NCI-H1092 (cell line): ENCODE measurements at places on chromosomes 12 and 14.

DNA sequence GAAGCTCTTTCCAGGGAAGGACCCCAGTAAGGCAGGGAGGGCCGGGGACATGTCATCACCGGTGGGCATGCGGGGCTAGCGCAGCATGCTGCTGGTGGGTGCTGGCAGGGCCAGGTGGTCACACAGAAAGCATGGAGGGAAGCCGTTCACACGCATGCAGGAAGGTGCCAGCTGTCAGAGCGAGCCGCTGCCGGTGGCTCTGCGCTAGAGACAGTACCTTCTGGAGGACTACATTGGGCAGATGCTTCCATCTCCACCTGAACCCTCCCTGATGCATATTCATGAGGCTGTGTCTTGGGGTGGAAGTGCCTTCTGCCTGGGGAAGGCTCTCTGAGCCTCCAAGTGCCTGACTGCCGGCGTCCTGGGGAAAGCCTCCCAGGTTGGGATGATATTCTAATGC lies 203.8 kb downstream of the CALM1 start:
- DNase-seq: no peak

GRCh38 chr12:48356041-48356768 lies 5.5 kb upstream of the ZNF641 start:
- DNase-seq: no peak

DNA sequence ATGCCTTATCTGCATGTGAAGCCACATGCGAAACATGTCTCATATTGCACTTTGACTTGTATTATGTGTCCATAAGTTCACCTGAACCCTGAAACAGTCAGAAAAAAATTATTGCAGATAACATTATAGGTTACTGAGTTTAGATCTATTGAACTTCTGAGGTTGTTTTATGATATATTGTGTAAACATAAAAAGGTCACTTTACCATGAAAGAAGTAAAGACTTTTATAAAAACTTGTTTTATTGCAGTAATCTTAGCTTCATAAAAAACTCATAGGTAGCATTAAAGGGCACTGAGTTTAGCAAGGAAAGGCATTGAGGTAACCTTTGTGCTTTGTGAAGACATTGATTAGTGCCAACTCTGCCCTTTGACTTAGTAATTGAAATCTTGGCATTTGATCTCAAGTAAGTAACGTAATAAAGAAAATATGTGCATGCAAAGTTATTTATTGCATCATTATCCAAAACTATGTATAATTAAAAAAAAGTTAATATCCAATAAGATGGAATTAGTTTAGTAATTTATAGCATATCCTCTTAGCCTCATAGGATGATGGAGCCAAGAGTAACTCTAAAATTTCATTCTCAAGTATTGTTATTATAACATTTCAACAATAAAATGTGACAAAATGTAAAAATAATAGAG lies 313.3 kb upstream of the ATP2B1 start:
- DNase-seq: no peak

GRCh38 chr12:52903285-52903854 lies 1.5 kb downstream of the KRT8 start:
- DNase-seq: peak; percentile 70

- DNase-seq: no peak
These were observed 79.5 kb downstream of the PIK3C2G start for GRCh38 chr12:18340786-18341185.

GRCh38 chr14:38056270-38056669 lies 151.4 kb upstream of the SSTR1 start:
- no peak for DNase-seq

- no peak for DNase-seq
These were observed 98.6 kb downstream of the CACNA1C start for GRCh38 chr12:2151391-2151790.

DNA sequence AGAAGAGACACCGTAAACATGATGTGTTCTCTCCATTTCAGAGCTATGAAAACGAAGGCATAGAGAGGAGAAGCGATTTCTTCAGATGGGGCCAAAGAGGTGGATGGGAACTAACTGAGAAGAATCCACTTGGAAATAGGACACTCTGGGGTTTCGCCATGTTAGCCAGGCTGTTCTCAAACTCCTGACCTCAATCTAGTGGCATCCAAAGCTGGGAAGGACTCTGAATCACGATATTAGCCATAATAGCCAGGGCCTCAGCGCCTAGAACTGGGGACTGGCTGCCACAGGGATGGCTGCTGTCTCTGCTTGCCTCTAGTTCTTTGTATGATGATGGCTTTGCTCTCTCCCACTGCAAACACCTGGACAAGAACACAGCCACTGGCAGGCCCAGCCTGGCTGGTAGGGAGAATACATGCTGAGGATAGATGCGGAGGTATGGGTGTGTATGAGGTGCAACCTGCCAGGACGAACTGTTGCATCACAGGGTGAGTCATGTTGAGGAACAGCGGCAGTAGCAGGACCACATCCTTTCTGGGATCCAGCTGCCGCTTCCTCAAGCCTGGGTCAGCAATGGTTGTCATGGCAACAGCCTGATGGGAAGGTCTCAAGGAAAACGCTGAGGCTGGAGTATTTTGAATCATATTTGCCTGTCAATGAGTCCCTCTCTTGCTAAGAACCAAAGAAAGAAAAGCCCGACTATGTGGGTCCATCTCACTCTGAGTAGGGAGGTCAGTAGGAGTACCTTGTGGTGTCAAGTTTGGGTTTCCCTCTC lies 31.1 kb downstream of the CCDC177 start:
- no peak for DNase-seq

DNA sequence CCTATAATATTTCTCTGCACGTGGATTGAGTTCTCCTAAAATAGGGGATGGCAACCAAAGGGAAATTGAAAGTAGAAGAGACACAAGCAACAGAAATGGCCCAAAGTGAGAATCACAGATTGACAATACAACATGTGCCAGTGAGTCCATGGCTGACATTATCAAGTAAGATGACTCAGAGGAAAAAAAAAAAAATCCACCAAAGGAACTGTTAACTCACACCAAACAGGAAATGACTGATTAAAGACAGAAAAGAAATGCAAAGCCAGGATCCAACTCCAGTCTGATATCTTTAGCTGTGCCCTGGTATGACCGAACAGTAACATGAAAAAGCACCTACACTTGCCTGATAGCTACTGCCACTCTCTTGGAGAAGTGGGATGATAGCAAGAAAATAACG lies 485.0 kb downstream of the PRKD1 start:
- DNase-seq: no peak

GRCh38 chr12:117321572-117321971 lies 39.9 kb downstream of the NOS1 start:
- DNase-seq: no peak

DNA sequence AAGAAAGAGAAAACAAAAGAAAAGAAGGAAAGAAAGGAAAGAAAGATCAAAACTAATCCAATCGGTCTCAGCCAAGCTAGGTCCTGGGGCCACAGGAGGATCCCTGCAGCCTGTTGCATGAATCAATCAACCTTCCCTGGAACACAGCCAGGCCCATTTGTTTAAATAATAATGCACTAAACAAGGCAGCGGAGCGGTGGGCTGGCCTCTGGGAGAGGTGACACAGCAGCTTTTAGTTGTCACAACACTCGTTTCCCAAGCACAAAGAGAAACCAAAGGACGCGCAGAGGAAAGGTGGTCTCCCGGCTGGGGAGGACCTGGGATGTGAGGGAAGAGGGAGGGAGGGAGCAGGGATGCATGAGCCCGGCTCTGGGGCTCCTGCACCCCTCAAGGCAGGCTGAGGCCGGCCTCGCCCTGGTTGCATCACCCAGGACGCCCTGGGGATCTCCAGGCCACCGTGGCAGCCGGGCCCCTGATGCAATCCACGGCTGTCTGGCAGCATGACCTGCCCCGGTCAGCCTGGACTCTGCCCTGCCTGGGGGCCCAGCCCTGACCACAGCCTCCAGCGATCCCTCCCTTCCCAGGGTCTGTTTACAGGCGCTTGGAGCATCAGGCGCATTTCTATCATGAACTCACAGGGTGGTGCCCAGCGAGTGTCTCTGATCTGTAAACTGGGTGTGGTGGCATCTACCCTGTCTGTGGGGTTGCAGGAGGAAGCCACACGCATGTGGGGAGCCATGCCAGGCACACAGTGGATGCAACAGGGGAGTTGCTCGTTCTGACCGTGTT lies 32.5 kb downstream of the MMP17 start:
- peak; percentile 11 for DNase-seq

DNA sequence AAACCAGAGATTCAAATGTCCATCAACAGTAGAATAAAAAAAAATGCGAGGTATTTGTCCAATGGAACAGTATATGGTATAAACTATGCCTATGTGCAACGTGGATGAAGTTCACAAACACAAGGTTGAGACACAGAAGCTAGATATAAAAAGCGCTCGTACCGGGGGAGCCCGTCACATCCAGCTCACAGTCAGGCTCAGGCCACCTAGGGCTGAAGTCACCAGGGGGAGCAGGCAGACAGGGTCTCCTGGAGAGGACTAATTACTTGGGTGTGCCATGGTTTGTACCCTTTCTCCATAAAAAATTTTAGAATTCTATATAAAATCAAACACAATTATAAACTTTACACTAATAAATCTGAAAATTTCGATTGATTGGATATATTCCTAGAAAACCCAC lies 13.6 kb downstream of the AHNAK2 start:
- no peak for DNase-seq

GRCh38 chr14:74504874-74505720 lies 11.5 kb downstream of the ISCA2 start:
- no peak for DNase-seq

GRCh38 chr12:119835068-119835467 lies 42.1 kb downstream of the CIT start:
- no peak for DNase-seq

GRCh38 chr12:54413284-54414190 lies 5.5 kb downstream of the ITGA5 start:
- no peak for DNase-seq

GRCh38 chr12:93500667-93501066 lies 33.4 kb downstream of the MRPL42 start:
- DNase-seq: no peak

DNA sequence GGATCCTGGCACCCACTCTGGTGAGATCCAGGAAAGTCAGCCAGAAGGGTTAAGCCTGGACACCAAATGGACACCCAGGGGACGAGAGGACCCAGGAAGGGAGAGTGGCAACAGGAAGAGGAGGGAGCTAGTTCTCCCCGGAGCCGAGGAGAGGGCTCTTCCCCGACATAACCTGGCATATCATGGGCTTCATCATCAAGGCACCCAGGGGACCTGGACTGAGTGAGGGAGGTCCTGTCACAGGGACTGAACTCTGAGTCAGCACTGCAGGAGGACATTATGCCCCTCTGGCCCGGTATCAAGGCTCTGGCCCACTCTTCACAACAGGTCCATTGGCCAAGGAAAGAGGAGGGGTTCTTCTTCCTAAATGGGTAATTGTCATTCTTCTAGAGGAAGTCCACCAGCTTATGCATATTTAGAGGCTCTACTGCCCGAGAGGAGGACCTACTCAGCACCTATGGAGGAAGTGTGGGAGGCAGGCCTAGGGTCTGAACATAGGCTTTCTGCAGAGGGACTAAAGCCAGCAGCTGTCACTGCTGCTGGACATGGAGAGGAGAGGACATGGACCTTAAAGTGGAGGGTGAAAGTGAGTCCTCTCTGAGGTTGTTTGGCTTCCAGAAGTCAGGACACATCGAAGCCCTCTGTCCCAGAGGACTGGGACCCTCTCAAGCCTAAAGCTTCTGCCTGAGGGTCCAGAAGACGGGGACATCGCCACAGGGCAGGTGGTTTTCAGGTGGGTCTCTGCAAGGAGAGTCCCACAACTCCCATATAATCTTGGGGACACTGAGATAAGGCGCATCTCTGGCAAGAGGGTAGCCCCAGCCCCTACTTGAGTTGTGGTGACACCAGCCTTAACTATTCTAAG lies 18.6 kb downstream of the ISCA2 start:
- no peak for DNase-seq

GRCh38 chr14:73491256-73492042 lies 716 bp downstream of the RIOX1 start:
- peak; percentile 30 for DNase-seq

DNA sequence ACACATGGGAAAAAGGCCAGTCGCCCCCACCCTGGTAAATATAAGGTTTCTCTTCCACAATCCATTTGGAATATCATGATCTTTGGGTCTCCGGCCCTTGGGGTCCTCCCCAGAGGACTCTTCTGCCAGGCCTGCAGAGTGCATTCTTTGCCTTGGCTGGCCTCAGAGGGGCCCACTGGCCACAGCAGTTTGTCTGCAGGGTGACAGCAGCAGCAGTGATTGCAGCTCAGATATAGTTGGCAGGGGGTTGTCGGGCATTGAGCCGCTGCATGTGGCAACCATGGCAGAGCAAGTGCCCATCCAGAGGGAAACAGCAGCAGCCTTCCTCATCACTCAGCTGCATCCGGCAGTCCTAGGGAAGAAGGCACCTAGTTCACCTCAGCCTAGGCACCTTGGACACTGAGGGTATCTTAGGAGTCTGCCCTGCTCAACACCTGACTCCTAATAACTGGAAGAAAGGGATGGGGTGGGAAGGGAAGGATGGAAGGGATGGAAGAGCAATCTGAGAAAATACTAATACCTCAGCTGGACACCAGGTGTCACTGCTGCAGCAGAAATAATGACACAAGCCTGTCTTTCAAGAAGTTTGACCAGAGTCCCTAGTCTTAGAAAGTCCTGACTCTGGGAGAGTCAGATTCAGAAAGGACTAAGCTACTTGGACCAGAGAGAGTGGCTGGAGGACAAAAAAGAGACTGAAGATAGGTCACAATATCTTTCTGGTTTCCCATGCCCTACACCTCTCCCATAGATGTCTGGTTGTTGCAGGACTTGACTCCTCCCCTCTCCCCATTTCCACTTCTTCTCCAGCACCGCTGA lies 8.9 kb downstream of the AJUBA start:
- no peak for DNase-seq

DNA sequence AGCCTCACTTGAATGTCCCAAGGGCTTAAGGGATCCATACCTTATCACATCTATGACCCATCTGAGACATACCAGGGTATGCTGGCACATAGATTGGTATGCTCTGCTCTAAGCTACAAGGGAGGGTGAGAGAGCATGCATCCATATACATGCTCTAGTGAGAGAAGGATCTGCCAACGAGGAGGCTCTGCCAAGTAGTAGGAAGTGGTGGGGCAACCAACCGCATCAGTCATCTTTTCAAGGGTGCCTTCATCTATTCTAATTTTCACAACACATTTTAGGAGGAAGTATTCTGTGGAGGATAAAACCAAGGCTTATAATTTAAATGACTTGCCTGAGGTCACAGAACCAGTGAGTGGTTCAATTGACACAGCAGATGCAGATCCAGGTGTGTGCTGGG lies 6.6 kb upstream of the PPM1A start:
- no peak for DNase-seq

DNA sequence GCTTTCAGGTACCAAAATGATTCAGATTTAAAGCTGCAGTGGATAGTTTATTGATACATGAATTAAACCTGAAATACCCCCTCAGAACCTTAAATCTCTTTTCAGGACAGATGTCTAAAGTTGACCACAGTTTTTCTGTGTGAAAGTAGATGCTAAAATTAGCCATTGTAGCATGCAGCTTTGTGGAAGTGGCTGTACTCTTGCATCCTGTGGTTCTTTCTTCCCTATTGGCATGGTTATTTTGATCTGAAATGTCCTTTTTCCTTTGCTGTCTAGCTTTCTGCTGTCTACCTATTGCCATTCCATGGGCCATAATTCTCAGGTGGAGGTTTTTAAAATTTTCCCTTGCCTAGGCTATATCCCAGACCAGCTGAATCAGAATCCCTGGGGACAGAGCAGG lies 455.6 kb downstream of the ZFP36L1 start:
- DNase-seq: no peak

GRCh38 chr12:56476972-56477432 lies 8.6 kb downstream of the SPRYD4 start:
- no peak for DNase-seq
